Left forelimb (tissue), 1 donor: ENCODE measurements at places on chromosomes 2 and 18.

- DNase-seq, result no peak
These were observed 8.2 kb upstream of the GPR17 start for GRCh38 chr2:127637725-127638252.

DNA sequence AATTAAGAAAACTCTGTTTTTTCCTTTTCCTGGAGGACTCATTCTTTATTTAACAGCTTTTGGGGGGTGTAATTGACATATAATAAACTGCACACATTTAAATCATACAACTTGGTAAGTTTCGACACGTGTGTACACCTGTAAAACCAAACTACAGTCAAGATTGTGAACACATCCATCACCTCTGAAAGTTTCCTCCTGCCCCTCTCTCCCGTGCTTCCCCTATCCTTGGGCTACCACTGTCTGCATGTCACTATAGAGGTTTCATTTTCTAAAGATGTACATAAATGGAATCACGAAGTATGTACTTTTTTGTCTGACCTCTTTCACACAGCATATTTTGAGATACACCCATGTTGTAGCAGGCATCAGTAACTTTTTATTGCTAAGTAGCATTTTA, 100.0 kb downstream of the BIN1 start:
- DNase-seq, result no peak

- no peak for DNase-seq
These were observed 40.4 kb upstream of the MTIF2 start for GRCh38 chr2:55309446-55309845.

GRCh38 chr2:26216587-26216986, 27.8 kb downstream of the HADHA start:
- no peak for DNase-seq

GRCh38 chr2:235170536-235171521, 219.0 kb downstream of the SH3BP4 start:
- no peak for DNase-seq

GRCh38 chr18:35153609-35154272, 87.1 kb upstream of the ZNF397 start:
- DNase-seq, result no peak

DNA sequence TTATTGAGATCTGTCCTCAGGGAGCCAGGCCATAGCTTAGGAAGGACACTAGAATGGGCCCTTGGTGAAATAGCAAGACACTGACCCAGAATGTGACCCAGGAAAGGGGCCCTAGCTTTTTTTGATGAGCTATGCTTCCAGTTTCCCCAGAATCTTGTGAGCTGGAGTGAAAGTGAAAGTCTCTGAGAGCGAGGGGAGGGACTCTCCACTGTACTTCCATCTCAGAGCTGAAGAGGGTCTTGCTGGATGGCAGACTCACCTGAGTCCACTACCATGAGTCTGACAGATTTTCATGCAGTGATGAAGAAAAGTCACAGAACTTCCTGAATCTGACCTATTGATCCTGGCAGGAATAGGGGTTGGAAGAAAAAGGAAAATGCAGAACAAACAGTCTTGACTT, 3.1 kb downstream of the ARHGAP25 start:
- DNase-seq, result no peak

- DNase-seq, result no peak
These were observed 72.8 kb downstream of the PLEKHA3 start for GRCh38 chr2:178553047-178553446.

DNA sequence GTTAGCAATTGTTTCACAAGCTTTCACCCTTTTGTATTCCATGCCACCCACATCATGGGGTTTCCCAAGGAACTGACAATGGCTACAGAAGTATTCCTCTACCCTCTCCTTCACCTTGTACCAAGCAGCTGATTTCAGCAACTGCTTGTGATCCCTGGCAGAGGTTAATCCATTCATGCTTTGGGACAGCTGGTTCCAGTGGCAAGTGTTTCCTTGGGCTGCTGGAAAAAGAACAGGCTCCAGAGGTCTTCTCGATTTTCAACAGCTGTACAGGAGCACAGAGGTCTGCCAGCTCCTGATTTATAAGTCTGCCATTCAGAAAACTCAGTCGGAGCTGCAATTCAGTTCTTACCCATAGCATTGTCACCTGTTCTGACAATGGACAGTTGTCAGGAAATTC, 239.2 kb upstream of the CWC22 start:
- no peak for DNase-seq

- DNase-seq, result no peak
These were observed 512.3 kb downstream of the XIRP2 start for GRCh38 chr2:167400546-167400945.

DNA sequence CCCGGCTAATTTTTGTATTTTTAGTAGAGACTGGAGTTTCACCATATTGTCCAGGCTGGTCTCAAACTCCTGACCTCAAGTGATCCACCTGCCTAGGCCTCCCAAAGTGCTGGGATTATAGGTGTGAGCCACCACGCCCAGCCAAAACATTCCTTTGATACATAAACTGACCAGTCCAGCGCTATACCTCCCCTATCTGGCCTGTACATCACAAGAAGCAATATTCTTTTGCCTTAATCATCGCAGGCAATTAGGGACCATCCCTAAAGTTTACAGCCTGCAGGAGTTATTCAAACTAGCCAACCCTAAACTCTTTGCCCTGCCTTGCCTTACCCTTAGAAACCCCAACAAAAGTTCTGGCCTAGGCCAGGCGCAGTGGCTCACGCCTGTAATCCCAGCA, 6.8 kb upstream of the PPM1G start:
- no peak for DNase-seq

DNA sequence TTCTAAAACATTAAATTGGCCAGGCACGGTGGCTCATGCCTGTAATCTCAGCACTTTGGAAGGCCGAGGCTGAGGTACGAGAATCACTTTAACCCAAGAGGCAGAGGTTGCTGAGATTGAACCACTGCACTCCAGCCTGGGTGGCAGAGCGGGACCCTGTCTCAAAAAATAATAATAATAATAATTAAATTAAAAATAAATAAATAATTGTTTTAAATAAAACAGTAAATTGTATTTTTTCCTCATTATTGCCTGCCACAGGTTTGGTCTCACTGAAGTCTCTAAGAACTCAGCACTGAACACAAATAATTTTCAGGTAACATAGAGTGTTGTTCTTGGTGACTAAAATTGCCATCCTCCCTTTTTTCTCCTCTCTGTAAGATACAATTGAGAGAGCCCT, 19.8 kb downstream of the COL5A2 start:
- DNase-seq, result no peak

DNA sequence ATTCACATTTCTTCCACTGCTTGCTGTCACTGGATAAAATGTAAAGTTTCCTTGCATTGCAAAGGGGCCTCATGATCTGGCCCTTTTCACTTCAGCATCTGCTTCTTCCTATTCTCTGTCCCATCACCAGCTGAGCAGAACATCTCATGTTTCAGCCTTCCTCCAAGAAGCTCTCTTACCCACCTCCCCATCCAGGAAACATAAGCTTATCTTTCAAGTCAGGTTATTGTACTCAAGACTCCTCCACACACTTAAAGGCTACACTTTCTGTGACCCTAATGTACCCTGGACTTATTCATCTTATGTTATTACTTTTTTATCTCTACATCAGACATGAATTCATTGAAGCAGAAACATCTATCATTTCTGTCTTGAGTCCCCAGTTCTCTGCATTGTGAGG, 230.5 kb downstream of the PMAIP1 start:
- DNase-seq, result no peak

DNA sequence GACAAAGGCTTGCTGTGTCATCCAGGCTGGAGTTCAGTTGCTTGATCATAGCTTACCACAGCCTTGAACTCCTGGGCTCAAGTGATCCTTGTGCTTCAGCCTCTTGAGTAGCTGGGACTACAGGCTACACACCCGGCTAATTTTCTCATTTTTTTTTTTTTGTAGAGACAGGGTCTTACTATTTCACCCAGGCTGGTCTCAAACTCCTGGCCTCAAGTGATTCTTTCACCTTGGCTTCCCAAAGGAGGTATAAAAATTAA, 178.0 kb downstream of the MTCL1 start:
- no peak for DNase-seq

DNA sequence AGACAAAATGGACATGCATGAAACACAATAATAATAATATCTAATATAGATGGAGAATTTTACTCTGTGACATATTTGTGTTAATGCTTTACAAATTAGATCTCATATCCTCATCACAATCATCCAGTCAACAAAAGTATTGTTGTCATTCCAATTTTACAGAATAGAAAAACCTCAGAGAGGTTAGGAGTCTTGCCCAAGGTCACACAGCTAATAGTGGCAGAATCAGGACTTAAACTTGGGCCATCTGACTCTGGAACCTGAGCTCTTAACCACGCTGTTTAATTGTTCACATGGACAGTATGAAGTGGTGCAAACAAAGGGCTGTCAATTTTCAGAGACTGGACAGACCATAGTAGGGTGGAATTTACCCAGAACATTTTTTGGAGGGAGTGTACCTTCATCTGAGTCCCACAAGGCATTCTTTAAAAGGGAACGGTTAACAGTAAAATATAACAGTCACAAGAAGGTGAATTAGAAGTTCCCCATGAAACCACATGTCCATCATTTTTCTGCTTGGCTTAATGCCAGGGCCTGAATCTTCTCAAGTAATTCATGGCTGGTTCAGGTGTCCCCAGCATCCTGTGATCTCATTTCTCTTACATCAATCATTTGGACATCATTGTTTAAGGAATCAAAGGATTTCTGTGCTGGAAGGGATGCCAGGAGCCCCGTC, 35.4 kb upstream of the CCDC93 start:
- no peak for DNase-seq
